ENCODE measurements at places on chromosomes 2 and 18.

DNA sequence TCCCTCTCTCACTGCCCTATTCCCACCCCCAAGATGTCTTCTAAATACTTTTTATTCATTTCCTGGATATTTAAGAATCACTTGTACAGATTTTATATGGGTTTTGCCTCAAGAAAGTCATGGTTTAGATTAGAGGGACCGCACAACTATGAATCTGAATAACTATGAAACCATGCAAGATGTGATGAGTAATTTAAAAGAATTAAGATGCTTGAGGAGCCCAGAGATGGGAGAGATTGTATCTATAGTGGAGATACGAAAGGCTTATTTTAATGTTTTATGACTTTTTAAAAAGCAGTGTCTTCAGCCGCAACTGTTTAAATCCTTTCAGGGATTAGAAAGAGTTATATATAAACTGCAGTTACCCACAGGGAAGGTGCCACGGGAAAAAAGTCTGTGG, 324.1 kb downstream of the LPIN1 start:
- no peak for DNase-seq

DNA sequence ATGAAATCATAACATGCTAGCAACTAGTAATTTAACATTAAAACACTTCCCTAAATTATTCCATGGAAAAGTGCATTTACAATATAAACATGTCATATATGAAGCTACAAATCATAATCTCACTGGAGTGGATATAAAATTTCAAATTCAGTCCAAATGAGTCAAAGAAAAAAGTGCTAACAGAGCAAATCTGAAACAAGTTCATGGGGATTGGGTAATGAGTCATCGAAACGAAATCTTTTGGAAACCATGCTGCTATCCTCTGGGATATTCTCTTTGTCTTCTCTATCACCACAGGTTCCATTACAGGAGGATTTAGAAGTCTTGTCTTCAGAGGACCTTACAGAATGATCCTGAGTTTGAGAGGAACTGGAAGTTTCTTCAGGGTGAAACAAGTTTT, 34.1 kb downstream of the STK17B start:
- no peak for DNase-seq

- no peak for DNase-seq
These were observed 20.1 kb upstream of the COL6A3 start for GRCh38 chr2:237433920-237434676.

DNA sequence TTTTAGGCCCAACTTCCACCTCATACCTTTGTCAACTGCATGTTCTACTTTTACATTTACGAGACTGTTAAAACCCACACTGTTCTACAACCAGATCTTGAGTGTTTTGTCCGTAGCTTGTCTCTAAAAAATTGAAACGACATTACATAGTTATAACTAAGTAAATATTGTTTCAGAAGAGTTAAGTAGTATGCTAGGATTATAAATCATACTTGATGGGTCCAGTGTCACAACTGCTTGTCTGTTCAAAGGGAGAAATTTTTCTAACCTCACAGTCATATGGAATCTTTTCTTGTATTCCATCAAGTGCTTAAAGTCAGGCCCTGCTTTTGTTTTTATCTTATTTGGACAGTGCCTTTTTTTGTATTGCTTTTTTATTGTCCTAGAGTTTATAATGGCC, 4.3 kb downstream of the GMCL1 start:
- DNase-seq, result no peak

DNA sequence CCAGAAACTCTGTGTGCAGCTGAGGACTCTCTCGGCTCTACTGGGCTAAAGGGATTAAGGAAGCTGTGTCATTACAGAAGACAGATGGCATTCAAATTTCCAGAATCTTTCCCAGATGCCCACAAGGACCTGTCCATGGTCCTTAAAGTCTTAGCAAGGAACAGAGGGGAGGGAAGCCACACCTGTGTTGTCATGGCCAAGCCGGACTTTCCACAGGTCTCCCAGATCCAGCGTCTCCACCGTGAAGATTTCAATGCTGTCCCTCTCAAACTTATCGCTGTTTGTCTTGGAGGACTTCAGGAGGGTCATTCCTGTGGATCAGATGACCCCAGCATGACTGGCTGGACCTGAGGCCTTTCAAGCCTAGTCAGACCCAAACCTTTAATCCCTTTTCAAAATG, 114.5 kb downstream of the LOXHD1 start:
- no peak for DNase-seq

- DNase-seq, result no peak
These were observed 222.9 kb downstream of the DSC3 start for GRCh38 chr18:30819619-30820018.
